Brain pericyte (primary cell): ENCODE measurements at places on chromosomes 11 and 22.

DNA sequence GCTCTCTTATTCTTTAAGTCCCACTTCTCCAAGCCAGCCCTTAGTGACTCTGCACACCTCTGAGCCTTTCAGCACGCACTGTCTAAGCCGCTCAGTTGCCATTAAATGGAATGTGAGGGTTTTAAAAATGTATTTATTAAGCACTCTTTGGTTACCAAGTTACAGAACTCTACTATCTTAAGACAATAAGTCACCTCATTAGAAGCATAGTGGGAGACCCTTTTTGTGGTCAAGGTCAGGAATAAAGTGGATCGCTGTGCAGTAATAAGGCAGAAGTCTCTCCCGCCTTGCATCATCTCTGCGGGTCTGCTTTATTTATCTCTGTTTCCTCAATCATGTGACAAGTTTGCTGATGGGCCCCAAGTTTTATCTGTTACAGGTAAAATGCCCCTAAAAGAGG is 11.9 kb downstream of the SLC25A18 start:
- no peak for DNase-seq

DNA sequence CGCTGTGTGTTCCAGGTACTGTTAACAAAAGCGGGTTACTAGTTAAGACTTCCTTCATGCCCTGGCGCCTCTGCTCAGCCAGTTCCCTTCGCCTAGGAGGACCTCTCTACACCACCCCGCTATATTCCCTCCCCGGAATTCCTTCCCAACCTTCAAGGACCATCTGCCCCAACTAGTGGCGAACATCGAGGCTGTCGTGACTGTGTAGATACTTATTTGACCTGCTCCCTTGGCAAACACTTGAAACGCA is 450 bp upstream of the BCL2L13 start:
- DNase-seq = no peak

GRCh38 chr22:39244496-39245129 is at the start of gene PDGFB:
Gene PDGFB, minus strand, starts transcription at chr22:39244982. Its CDS starts 1,019 bp downstream, at chr22:39243963.
- no peak for DNase-seq

- DNase-seq = no peak
Measured at GRCh38 chr22:20636075-20636812, 128.8 kb downstream of the MED15 start.

- no peak for DNase-seq
Measured at GRCh38 chr11:126411971-126412381, 56.5 kb downstream of the ST3GAL4 start.

DNA sequence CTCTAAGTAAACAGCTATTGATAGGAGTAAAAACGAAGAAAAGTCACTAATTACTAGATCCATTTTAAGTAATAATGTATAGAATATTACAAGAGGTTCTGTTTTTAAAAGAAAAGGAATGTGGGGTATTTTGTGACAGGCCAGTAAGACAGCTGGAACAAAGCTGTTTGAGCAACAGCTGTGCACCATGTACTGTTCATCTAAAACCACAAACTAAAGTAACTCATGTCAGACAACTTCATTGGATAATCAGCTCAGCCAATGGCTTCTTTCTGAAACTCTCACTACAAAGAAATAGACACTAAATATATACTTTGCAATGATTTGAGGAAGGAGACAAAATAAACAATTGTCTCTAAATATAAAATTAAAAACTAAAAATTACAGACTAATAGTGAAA is 16.1 kb downstream of the RRAS2 start:
- no peak for DNase-seq

DNA sequence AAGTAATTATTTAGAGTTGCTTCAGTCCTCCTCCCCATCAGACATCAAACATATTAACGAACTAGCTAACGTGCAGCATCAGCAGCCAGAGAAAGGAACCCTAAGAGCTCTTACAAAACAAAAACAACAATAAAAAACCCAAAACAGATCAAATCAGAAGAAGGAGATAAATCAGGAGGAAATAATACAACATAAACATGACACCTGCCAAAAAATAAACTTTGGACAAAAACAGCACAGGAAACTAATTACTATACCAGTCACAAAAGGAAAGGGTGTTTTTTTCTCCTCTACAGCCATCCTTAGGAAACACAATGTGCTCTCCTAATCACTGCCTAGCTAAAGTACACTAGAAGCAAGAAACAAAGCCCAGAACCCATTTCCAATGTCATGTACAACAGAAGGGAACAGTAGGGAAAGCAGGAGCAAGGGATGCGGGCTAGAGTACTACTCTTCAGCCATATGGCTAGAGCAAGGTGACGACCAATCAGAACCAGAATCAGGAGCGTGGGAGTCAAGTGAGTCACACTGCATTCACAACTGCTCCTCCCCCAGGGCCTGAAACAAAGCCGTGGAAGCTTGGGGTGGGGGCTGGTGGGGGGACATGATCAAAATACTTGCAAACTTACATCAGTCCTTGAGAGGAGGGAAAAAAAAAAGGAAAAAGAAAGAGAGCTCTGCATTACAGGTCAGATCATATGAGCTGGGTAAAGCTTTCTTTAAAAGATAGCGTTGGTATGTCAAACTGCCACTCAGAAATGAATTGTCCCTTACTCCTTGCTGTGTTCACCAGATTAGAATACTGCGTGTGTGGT is 60.4 kb downstream of the LARGE2 start:
- DNase-seq = no peak

- no peak for DNase-seq
Measured at GRCh38 chr11:114366331-114367243, 33.7 kb downstream of the C11orf71 start.

GRCh38 chr22:19396561-19396933 is 35.0 kb downstream of the HIRA start:
- DNase-seq = no peak

DNA sequence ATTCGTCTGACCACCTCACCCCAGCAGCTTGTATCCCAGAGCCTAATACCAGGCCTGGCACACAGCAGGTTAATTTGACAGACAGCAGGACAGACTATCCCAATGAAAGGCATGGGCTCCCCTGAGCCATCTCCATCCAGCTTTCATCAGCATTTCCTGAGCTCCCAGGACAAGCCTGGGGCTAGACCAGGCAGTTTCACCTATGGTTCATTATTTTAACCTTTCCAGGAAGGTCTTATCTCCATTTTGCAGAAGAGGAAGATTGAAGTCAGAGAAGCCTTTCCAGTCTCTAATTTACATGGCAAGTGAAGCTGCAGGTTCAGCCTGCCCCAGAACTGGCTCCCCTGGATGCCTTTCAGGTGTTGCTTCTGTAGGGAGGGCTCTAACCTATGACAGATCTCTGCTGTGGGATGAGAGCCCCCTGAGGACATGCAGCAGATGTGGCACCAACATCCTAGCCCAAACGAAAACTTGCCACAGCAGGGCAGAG is 17.0 kb downstream of the ARRB1 start:
- no peak for DNase-seq

- DNase-seq = peak; percentile 73
Measured at GRCh38 chr11:44568658-44569473, 3.4 kb downstream of the CD82 start.

DNA sequence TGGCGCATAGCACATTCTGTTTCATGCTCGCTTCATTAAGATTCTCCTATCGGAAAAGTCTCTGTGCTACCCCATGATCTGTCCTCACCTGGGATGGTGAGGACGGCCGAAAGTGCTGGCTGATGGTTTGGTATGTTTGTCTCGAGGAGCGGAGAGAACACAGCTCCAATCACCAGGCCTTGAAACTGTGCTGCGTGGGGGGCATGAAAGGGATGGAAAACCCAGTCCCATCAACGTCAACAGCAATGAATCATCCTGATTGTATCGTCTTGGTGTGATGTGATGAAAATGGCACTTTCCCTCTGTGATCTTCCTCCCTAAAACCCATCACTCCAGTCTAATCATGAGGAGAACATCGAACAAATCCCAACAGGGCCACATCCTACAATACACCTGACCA is 8.4 kb downstream of the FXYD6 start:
- no peak for DNase-seq

DNA sequence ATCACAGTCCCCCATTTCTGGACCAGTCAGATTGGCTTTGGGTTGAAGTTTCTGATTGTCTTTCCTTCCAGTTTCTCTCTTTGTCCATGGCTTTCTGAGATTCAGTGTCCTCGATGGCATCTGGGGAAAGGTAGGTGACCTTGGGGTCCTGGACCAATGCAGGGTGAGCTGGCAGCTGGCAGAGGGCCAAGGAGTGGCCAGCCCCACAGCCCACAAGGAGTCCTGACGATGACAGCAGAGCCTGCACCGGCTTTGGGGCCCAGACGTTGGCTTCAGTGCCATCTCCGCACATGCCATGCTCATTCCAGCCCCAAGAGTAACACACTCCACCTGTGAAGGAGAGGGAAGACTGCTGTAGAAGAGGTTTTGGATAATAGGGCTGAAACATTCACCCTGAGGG is 53.5 kb downstream of the KCNC1 start:
- no peak for DNase-seq

DNA sequence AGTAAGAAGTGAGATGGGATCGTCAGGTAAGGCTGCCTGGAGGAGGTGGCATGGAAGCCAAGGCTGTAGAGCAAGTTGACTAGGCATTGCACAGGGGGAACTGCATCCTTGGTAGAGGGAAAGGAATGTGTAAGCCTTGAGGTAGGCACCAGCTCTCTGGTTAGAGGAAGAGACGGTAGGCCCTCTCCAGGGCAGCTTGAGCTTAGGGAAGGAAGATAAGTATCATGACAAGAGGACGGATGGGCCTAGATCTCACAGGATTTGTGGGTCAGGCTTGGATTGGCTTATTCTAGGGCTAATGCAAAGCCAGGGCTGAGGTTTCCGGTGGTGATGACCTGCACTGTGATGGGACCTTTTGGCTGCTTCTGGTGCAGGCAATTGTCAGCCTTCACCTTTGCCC is 1035.8 kb downstream of the TBC1D22A start:
- DNase-seq = no peak

- no peak for DNase-seq
Measured at GRCh38 chr11:59705294-59705693, 8.4 kb downstream of the OR10V1 start.

DNA sequence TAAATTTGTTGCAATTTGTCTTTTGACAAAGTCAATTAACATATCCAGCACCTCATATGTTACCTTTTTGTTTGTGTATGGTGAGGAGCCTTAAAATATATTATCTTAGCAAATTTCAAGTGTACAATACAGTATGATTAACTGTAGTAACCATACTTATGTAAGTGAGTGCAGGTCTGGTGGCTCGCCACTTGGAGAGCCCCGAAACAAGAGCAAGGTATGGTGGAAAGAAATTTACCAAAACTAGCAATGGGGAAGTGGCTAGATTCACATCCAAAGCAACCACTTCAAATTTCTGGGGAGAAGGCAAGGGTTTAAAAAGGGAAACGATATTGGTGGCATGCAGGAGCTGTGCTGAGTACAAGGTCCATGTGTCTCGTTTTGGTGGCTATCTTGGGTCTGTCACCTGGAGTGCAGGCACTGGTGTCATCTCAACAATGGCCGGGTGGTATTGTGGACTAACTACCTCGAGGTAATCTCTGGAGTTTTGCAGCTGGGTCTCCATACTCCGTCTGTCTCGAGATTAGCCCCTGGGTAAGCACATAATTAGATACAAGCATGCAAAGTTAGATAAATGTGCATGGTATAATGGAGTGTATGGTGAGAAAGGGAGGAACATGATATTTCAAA is 8.2 kb upstream of the FNBP4 start:
- no peak for DNase-seq

DNA sequence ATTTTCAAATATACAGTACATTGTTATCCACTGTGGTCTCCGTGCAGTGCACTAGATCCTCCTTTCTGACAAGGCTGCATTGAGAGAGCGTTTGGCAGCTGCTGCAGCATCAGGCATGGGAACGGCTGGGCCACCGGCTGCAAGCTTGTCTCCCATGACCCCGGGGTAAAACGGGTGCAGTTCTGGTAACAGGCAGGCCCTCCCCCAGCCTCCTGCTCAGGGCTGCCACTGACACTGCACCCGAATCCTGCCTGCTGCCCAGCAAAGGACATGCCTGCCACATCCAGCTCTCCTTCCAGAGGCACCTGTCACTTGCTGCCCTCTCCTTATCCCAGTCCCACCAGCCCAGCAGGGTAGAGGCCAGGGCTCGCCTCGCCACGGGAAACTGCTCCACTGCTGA is 124.5 kb upstream of the TMEM45B start:
- no peak for DNase-seq

GRCh38 chr11:79466411-79466810 is 25.6 kb upstream of the TENM4 start:
- no peak for DNase-seq

DNA sequence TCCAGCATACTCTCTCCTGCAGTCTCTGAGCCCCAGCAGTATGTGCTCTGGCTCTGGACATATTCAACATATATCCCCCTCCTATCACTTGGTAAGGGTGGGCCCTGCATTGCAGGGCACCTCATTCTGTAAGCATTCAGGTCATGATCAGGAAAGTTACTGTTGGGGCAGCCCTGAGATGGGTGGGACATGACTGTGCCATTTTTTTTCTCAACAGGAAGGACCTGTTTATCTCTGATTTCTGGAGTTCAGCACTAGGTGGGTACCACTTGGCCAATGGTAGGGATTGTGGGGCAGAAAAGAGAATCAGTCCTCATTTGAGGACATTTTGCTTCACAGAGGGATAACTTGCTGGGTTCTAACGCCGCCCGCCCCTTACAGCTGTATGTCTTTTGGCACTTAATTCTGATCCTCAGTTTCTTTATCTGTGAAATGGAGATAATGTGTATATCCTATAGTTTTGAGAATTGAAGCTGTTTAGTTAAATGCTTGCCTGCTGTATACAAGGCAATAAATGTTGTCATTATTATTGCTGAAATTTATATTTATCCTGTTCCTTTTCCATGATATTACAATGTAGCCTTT is 2.2 kb downstream of the SRRD start:
- DNase-seq = no peak

- no peak for DNase-seq
Measured at GRCh38 chr11:35340715-35341114, 78.6 kb downstream of the SLC1A2 start.

DNA sequence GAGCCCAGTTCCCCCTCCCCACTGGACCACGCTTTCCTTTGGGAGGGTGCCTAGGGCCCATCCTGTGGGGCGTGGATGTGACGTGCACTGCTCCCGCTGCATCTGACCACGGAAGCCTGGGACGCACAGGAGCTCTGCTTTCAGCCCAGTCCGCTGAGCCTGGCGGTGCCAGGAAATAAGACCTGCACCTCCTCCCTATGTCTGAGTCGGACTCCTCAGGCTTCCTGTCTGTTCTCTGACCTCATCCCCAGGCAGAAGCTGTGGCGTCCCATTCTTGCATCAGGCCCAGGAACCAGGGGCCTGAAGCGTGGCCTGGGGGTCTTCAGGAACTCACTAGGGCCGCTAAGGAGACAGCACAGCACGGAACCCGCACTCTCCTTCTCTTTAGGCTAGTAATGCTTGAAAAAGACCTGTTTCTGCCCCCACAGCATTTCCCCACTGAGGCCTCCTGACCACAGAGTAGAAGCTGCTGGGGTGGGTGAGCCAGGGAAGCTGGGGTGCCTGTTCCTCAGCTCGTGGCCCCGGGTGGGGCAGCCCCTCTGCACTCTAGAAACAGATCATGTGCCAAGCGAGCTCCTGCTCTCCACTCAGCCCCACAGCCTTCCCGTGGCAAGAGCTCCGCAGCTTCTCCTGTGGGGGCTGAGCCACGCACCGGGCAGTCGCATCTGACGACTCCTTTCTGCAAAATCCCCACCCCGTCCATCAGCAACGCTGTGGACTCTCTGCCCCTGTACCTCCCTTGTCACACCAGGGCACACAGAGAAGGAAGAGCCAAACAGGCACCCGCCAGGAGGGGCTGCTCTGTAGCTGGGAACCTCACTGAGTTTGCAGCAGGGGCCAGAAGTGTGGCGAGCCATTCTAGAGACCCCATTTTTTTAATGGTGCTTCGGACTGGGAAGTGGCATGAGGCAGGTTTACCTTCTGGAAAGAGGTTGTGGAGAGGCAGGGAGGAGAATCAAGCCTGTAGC is 22.6 kb downstream of the MOV10L1 start:
- no peak for DNase-seq
